ENCODE measurements at places on chromosomes 7 and 10.

- no peak for DNase-seq
Measured at GRCh38 chr10:125455855-125456254, 227.1 kb downstream of the TEX36 start.

GRCh38 chr7:80634505-80634904, 3.9 kb upstream of the CD36 start:
- DNase-seq = no peak

DNA sequence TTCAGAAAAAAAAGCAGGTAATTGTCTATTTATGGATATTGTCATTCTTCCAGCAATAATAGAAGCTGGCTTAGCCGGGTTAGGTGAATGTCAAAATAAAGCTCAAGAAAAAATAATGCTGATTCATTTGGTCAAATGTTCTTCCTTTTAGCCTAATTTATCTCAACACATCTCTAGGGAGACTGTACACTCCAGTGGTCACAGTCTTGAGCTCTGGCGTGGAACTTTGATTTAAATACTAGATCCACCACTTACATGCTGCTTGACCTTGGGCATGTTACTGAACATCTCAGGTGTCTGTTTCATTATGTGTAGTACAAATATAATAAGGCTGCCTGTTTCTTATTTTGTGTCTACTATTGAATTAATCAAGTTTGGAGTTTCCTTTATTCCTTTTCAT, 22.0 kb downstream of the PRTFDC1 start:
- no peak for DNase-seq

- peak; percentile 67 for DNase-seq
Measured at GRCh38 chr7:97971990-97972943, 17.7 kb downstream of the OCM2 start.

DNA sequence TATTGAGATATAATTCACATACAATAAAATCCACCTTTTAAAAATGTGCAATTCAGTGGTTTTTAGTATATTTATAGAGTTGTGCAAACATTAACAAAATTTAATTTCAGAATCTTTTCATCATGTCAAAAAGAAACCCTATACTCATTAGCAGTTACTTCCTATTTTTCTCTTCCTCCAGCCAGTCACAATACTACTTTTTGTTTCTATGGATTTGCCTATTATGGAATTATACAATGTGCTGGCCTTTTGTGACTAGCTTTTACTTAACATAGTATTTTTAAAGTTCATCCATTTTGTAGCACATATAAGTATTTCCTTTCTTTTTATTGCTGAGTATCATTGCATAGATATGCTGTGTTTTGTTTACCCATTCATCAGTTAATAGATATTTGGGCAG, 199.9 kb upstream of the IMMP2L start:
- DNase-seq = no peak

GRCh38 chr10:13891128-13892000, 304.6 kb downstream of the PRPF18 start:
- no peak for DNase-seq

- DNase-seq = no peak
Measured at GRCh38 chr10:125148528-125148927, 11.8 kb downstream of the CTBP2 start.

GRCh38 chr10:104199567-104199966, 32.6 kb downstream of the CFAP43 start:
- DNase-seq = no peak

DNA sequence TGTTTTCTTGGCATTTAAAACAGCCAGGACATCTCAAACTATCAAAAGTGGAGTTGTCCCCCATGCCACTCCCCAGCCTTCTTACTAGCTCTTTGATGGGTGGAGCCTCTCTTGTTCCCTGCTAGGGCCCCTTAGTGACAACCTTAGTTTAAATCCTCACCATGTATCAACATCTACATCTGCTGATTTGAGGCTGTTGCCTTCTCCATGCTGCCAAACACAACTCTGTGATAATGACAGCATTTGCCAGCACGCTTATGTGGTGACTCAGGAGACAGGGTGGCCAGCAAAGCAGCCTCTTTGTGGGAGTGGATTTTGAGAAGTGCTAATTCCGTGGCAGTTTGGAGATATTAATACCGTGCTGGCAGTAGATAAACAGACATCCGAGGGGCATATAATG, 145.4 kb downstream of the LRRC4 start:
- no peak for DNase-seq

DNA sequence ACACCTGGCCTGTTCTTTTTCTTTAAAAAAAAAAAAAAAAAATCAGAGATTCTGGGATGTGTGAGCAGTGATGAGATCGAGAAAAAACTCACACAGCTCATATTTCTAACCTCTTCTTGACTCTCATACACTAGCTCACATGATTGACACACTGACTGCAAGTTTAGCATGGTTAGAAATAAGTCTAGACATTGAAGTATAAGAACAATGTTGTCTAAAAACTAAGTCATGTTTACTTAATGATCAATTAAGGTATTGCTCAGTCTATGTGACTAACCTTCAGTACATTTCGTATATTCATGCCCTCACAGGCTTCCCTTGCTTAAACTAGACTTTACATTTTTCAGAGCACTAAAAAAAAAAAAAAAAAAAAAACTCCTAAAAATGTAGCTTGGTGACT, 775.1 kb downstream of the GATA3 start:
- no peak for DNase-seq

DNA sequence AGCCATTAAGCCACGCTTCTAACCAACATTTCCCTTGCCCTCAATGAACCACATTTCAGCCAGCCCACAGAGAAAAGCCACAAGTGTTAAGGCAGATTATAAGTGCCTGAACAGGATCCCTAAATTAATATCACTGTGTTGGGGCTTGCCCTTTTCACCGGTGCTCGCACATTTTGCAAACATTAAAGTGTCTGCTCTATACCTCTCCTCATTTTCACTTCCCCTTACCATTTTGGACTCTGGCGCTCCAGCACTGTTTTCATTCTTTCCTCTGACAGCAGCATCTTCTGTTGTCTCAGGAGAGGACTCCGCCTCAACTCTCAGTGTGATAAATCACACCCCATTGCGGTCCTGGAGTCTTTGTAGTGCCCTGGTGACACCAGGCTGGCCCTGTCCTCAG, 274.2 kb downstream of the BAMBI start:
- DNase-seq = no peak

DNA sequence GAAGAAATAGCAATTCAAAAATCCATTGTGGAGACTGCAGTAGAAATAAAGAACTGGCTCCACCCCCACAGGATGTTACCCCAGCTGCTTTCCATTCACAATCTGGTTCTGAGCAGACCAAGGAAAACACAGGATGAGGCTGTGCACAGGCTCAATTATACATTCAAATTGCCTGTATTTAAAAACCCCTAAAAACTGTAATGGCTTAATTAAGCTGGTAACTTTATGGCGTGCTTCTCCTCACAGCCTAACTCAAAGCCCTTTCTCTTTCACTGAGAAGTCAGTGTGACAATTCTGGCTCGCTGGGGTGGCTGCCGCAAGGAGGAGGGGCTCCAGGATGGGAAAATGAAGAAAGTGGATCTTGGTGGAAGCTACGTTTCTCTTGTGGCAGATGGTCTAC, 1191.1 kb downstream of the SORCS1 start:
- DNase-seq = no peak

- no peak for DNase-seq
Measured at GRCh38 chr7:98622926-98623325, 5.8 kb downstream of the NPTX2 start.

GRCh38 chr7:98562381-98562823, 54.7 kb upstream of the NPTX2 start:
- no peak for DNase-seq

DNA sequence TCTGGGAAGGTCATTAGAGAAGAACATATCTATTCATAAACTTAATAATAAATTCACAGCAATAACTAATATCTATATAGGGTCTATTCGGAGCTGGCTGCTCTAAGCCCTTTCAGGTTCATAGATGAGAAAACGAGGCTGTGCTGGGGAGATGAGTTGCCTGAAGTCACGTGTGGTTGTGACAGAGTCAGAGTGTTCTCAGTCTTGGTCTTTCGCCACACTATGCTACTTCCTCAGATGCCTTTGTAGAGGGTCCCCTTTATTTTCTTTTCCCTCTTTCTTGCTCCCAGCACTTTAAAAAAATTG, 43.7 kb upstream of the FAM180A start:
- no peak for DNase-seq

DNA sequence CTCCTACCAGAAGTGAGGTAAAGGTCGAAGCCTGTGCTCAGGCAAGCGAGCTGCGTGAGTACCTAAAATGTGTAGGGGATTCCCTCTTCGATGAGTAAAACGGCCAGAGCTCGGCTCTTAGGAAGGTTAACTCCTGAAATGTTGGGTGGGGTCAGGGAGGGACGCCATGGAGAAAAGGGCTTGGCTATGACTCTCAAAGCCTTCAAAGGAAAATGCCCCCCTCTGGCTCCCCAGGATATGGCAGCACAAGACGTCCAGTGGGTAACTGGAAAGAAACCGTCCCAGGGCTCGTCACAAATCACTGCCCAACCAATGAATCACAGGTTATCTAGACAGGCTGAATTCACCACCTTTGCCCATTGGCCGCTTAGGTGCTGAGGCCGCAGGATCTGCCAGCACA, 58.0 kb downstream of the CALML3 start:
- DNase-seq = no peak

DNA sequence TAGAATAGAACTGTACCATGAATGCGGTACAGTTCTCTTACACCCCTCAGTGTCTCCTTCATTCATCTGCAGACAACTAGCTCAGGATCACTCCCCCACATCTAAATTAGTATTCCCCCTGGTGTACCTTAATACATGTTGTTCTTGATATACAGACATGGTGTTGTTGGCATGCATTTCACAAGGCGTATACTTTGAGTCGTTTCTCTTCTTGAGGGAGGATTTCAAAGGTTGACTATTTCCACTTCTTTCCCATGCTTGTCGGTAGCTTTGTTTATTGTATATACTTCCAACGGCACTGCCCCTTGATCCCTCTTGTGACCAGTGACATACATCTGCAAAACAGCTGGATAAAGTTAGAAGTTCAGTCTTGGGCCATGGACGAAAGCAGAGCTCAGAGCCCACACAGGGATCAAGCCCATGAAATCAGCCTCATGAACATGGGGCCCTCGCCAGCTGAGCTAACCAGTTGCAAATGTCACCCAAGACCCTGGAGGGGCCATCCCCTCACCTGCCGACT, 8.6 kb downstream of the CPA4 start:
- no peak for DNase-seq

- no peak for DNase-seq
Measured at GRCh38 chr7:140435252-140435895, 31.5 kb downstream of the RAB19 start.

DNA sequence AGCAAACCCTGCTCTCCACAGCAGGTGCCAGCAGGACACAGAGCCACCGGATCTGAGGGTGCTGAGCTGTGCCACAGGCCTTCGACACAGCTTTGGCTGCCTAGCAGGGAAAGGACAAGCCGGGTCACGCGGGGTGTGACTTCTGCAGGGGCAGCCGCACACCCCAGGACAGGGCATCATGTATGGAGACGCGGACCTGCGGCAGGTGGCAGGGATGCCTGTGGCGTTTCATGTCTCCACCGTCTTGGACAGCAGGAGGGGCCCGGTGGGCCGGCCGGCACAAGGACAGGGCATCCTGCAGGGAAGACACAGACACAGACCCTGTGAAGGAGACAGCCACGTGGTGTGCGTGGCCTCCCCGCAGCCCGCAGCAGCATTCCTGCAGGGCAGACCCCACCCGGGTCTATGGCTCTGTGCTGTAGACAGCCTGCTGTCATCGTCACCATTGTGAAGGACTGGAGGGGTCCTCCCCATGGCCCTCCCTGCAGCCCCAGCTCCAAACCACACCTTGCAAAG, 109.2 kb downstream of the PDGFA start:
- no peak for DNase-seq

GRCh38 chr7:359766-360361, 69.9 kb downstream of the FOXL3 start:
- no peak for DNase-seq

DNA sequence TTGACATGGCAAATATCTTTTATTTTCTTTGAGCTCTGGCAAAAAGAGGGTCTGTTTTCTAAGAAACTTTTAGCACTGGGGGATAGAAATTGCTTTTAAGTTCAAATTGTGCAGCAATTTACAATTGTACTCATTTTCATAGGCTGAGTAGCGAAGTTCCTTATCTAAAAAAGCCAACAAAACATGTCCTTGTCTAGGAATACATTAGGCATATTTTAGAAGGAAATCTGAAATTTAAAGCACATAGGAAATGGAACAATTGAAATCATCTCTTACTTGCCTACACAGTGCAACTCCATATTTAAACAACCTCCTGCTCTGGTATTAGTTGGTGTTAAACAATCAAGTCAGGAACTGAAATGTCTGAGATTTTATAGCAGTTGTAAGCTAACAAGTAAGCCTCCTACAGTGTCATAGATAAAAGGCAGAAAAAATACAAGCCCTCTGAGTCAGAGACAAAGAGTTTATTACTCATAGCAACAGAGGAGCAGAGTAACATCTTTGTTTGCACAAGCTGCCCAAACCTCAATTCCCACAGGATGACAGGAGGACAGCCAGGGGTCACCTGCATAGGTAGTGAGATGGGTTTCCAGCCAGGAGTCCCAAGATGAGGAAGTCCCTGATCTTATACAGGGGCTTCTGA, 280.2 kb upstream of the HGF start:
- DNase-seq = no peak

DNA sequence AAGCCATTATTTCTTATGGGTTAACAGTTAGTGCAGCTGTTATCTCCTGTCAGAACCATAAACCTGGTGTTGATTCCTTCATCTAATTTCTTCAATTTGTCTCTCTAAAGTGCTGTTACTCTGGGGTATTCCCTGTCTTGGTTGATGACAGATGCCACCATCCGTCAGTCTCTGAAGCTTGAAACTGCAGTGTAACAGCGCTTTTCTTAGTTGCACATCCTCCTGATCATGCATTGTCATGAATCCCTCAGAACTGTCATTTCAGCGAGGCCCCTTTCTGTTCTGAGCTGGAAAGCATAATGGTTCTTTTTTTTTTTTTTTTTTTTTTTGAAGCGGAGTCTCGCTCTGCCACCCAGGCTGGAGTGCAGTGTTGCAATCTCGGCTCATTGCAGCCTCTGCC, 193.9 kb downstream of the SDK1 start:
- DNase-seq = no peak

- no peak for DNase-seq
Measured at GRCh38 chr7:135537905-135538304, 19.8 kb upstream of the NUP205 start.

GRCh38 chr10:129168660-129169059, 298.4 kb upstream of the MGMT start:
- DNase-seq = no peak

DNA sequence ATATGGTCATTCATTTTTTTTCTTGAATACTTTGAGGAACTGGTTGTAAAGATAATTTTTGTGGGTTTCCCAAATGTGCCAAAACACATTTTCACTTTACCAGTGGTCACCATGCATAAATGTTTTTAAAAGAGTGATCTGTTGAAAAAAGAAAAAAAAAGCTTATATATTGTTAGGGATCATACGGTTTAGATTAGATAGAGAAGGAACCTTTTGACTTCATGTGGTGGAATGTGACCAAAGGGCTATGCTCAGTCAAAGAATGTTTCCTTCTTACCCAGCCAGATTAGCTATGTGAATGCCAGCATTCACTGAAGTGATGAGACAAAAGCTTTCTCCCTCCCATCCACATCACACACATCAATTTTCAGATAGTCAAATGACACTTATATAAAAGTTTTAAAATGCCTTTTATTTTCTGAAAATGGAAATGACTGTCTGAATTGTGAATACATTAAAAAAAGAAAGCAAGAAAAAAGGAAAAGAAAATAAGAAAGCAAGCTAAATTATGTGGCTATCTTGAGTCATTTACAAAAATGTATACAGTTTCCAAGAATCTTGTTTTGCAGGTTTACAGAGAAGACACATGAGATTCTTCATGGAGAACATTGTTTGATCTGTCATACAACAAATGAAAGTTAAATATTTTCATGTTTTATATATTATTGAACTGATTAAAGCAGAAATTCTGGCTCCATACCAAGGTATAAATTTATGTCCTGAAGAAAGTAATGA, 8.6 kb upstream of the CPED1 start:
- DNase-seq = no peak

Measured in stimulated activated CD8-positive, alpha-beta memory T cell treated with anti-CD3 and anti-CD28 coated beads, Interleukin-12 subunit alpha, Interleukin-12 subunit beta, amount 100 ng/mL, for 4 hours (primary cell).